ENCODE measurements at places on chromosomes 2 and 18. TPM values are rescaled to one million over a fixed set of nuclear protein-coding genes. Genes with fewer than 3 reads are reported as not detected.

DNA sequence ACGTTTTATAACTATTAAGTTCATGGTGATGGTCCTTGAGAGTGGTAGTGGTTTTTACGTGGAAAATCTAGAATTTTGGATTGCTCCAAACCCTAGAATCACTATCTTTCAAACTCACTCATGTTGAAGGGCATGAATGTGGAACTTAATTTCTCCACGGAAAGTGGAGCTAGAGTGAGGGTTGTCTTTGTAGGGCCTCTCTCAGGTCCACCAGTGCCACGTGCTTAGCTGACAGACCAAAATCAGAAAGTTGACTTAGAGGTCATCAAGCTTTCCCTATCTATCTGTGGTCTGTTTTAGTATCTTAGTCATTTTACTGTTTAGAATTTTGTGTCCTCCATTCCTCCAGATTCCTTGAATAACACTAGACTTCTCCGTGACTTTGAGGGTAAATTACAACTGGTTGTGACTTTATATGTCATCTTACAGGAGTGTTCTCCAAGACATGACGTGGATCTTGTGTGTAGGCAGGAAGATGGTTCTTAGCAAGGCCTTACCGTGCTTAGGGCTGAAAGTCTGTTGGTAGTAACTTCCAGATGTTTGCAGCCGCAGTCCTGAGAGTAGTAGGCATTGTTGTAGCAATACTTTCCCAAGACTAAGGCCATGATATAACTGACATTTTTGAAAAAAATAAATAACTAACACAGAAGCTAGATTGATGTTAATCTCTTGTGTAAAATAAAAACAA lies 26.8 kb downstream of the DIS3L2 start:
- no peak for DNase-seq

DNA sequence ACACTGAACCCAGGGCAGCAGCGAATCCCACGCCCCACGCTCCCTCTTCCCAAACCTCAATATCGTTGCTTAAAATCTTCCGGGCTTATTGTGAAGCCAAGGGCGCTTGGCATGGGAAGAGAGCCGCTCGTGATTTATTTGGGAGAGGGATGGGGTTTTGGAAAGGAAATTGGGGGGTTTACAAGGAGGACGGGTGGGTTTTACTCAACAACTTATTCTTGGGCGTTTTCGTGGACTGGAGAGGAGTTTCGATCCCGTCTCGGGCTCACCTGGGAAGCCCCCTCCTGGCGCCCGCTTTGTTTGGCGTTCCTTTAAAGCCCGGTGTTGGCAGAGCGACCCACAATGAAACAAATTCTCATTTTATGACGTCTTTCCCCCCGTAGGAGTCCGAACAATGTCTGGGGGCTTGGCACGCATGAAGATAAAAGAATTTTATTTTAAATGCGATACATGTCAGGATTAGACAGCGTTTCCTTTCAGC lies 135.3 kb downstream of the INSIG2 start:
- DNase-seq, result no peak

DNA sequence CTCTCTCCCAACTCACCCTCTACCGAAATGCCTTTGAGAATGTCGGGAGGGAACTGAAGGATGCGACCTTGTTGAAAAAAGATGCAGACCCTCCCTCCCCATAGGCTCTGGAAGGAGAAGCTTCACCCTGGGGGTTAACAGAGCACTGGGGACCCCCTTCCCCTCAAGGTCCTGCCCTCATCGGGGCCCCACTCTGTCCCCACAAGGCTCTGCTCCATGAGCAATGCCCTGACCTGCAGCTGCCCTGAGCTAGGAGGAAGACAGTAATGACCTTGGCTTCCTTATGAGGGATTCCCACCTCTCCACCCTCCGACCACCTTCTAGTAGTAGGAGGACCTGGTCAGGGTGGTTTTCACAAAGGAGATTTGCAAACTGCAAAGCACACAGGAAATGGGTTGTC lies 44.4 kb upstream of the HPCAL1 start:
- DNase-seq, result peak; percentile 21

DNA sequence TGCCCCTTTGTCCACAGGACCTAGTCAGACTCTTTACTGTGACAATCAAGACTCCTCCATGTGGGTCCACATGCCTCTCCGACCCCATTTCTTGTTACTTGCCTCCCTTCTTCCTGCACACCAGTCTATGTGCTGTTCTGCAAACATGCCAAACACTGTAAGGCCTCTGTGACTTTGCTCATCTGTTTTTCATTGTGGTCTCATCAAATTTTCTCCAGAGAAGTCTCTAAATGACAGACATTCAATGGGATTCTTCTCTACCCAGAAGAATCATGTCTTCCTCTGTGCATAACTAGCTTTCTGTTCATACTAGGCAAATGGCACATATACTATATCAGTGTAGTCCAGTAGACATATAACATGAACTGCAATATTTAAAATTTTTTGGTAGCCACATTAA lies 43.0 kb upstream of the KCNE4 start:
- no peak for DNase-seq

Gene TMEM163
- 0.28 TPM for total RNA-seq

Gene ANKRD30B
- total RNA-seq, result 0.36 TPM

Gene MARCO
- 16.6 TPM for total RNA-seq
